Stimulated activated CD8-positive, alpha-beta memory T cell treated with anti-CD3 and anti-CD28 coated beads, Interleukin-7, amount 100 ng/mL, for 1 hour (primary cell): ENCODE measurements at places on chromosomes 3 and 15.

DNA sequence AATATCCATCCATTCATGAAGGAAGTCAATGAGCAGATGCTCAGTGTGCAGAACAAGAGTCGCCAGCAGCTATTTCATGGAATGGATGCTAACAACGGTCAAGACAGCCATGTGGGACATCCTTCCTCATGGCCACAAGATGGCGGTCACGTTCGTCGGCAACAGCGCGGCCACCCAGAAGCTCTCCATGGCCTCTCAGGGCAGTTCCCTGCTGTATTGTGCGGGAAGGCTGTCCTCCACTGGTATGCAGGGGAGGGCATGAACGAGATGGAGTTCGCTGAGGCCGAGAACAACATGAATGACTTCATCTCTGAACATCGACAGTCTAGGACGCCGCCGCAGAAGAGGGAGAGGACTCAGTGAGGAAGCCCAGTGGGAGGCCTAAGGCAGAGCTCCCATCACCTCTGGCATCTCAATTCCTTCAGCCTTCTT is 208.3 kb downstream of the TJP1 start:
- no peak for DNase-seq

- no peak for DNase-seq
Observed at GRCh38 chr15:36294359-36294758, 285.1 kb upstream of the CDIN1 start.

GRCh38 chr3:129418041-129418973 is 10.1 kb downstream of the EFCAB12 start:
- DNase-seq = no peak

DNA sequence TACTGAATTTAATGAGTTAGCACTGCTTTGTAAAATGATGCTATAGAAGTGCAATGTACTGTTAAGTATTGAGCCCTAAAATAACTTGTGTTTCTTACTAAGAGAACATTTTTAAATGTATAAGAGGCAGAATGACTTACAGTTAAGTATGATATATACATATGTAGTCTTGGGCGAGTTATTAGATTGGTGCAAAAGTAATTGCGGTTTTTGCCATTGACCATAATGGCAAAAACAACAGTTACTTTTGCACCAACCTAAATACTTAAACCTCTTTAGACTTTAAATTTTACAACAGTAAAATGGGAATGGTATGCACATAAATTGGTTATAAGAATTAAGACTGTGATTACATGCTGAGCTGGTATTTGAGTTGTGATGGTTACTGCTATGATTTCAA is 79.8 kb downstream of the CNTN3 start:
- no peak for DNase-seq

GRCh38 chr3:37227870-37228549 is 53.6 kb upstream of the LRRFIP2 start:
- no peak for DNase-seq

DNA sequence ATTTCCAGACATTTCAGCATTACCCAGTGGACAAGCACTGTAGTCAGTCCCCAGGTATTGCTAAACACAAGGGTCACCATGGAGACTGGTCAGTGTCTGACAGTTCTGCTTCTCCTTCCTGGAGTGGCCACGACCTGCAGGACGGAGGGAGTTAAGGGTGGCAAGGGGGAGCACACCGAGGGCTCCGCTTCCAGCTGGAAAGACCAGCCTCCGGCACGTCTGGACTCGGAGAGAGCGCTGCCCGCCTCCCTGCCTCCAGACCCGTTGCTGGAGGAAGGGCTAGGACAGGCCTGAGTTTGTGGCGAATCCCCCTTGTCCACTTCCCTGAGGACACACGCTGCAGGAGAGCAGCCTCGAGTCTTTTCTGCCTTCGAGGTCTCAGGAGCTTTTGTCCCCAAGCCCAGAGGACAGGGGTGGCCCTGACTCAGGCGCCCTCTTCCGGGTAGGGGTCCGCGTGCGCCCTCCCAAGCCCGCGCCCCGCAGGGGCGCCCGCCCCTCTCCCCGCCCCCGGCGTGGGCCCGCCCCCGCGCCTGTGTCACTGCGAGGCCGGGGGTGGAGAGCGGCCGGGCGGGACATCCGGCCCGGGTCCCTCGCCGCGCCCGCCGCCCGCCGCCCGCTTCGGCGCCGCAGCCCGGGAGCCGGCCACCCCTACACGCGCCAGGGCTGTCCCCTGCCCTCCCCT is at the start of gene CHST14:
Gene CHST14 (plus strand): TSS at position 562 of the 682 bp plus-strand sequence. CDS start 230 bp downstream, outside the sequence.
- peak; percentile 25 for DNase-seq

GRCh38 chr3:37129871-37130270 is 44.5 kb downstream of the LRRFIP2 start:
- no peak for DNase-seq

DNA sequence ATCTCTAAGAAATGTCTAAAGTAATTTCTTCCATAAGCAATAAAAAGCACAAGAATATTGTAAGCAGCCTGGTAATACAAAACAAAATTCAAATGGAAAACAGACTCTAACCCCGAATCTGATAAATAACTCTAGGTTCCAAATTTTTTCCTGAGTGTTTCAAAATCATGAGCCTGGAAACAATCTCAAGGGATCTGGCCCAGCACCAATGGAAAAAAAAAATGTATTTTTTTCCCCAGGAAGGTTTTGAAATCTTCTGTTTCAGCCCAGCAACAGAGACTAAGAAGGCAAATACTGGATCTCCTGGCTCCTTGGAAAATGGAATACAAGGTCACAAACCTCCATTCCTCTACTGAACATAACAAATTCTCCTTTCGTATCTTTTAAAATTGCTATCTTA is 13.0 kb downstream of the TBC1D2B start:
- no peak for DNase-seq

GRCh38 chr3:75982151-75982550 is 196.8 kb upstream of the ZNF717 start:
- no peak for DNase-seq

DNA sequence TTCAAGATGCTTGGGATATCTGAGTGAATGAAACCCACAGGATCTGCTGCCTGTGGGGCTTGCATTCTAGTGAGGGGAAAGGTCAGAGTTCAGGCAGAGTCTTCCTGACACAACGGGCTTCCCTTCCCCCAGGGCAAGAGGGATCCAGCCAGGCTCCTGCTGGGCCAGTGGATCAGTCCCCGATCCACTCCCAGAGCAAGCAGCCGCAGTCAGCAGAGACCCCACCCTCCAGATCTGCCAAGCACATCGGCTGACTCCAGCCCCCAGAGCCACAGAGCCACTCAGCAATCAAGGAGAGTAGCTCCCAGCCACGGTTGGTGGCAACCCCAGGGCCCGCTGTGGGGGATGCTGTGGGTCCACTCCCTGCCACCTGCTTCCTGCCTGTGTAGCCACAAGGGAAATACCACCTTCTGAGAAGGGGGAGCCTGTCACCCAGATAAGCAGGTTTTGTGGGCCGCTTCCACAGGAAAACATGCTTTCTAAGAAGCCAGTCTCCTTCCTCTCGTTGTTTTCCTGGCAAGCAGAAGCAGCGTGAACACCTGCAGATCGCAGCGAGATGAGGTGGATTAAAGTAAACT is 44.9 kb downstream of the CPN2 start:
- peak; percentile 31 for DNase-seq

DNA sequence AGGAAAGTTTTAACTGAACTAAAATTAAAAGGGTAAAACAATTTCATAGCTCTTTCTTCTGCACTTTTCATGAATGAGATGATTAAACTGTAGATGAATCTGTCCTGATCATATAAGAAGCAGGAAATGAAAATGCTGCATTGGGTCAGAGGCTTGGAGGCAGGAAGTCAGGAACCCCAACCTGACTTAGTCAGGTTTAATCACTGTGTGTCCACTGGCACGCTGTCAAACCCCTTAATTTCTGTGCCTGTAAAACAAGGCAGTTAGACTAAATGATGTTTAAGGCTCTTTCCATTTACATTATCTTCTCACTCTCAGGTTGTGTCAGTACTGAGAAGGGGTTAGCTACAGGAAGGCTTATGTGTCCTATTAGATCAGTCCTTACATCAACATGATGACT is 193.3 kb upstream of the TTC14 start:
- no peak for DNase-seq

- DNase-seq = no peak
Observed at GRCh38 chr3:193190146-193190786, 50.8 kb upstream of the PLAAT1 start.

GRCh38 chr3:229183-229661 is 32.7 kb downstream of the CHL1 start:
- no peak for DNase-seq

DNA sequence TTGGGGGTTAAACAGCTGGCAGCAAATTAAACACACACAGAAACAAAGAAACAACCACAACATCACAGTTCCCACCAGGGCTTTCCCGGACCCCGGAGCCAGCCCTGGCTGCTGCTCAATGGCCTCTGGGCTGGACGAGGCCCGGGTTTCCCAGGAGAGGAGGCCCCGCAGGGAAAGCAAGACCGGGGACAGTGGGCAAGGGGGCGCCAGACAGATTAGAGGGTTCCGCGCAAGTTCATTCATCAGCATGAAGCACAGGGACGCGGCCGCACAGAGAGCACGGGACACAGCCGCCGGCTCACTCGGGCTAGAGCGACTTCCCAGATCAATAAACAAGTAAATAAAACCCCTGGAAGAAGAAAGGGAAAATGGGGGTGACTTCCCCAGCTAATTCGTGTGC is 66.4 kb upstream of the RPL32 start:
- DNase-seq = no peak

GRCh38 chr3:42300013-42300412 is 34.0 kb upstream of the CCK start:
- no peak for DNase-seq

DNA sequence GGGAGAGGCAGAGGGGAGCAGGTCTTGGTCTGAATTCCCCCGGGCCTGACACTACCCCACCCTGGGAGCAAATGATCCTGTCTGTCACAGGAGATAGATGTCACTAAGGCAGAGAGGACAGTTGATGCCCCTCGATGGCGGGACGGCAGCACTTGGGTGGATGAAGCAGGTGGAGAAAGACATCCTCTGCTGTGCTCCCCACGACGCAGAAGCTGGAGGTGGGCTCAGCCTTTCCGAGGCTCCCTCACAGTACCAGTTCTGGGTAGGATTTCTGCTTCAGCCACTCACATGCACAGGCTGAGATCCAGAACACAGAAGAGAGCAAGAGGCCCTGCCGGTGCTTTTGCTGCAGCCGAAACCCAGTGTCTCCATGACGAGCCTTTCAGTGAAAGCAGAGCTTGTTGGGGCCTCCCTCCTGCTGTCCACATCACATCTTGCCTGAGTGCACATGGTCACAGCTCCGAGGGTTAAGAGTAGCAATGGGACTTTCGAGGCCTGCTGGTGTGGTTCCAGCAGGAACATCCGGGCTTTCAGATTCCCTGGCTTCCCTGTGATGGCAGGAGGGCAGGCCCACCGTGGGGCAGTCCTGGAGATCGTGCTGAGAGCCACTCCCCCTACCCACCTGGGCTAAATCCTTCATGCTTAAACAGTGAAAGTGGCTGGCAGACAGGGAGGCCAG is 107.3 kb upstream of the PRR20G start:
- DNase-seq = no peak

GRCh38 chr15:50907601-50908208 is 778 bp upstream of the AP4E1 start:
- peak; percentile 12 for DNase-seq

DNA sequence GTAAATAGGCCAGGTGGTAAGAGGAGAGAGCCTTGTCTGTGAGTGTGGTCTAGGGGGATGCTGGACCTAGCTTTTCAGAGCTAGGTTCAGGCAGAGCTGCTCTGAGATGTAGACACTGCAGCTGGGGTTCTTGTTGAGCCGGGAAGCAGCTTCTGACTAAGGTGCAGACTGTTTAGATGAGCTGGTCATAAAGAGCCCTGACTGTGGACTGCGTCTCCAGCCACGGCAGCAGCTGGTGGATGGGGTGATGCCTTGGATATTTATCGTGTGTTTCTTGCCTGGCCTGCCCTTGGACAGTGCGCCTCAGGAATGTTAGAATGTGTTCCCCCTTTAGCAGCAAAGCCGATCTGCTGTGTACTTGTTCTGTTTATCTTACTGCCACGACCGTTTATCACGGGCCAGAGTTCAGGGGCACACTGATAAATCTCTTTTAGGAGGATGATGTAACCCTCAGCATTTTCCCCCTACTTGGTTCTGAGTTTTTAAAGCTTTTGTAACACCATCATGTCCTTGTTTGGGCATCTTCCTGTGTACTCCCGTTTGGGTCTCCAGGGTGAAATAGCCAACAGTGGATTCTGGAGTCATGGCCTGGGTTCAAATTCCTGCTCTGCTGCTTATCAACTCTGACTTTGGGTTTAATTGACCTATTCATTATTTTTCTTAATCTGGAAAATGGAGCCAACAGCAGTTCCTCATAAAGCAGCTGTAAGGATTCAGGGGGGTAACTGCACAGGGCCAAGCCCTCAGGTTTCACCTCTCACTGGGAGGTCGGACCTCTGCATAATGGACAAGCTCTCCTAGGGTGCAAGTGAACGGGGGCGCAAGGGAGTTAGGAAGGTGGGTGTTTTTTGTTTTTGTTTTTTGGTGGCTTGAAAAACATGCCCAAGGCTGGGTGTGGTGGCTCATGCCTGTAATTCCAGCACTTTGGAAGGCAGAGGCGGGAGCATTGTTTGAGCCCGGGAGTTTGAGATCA is 51.4 kb downstream of the FLNB start:
- no peak for DNase-seq

GRCh38 chr3:180469149-180469548 is 132.8 kb upstream of the TTC14 start:
- DNase-seq = no peak

GRCh38 chr3:87082796-87083440 is 92.0 kb upstream of the VGLL3 start:
- DNase-seq = no peak

DNA sequence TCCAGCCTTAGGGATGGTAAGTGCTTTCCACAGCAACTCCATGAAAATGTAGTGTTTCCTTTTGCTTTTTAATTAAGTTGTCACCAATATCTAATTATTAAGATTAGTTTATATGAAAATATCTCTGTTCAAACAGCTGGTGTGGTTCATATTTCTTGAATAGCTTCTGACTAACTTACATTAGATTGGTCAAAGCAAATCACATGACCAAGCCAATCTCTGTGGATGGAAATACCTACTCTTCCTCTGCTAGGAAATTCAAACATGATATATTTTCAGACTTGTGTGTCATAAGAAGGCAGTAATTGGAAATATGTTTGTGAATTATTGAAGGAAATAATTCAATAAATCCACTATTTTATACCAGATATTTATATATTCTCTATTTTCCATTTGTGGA is 54.6 kb upstream of the CADM2 start:
- DNase-seq = no peak
